ENCODE measurements at places on chromosomes 4 and X.

DNA sequence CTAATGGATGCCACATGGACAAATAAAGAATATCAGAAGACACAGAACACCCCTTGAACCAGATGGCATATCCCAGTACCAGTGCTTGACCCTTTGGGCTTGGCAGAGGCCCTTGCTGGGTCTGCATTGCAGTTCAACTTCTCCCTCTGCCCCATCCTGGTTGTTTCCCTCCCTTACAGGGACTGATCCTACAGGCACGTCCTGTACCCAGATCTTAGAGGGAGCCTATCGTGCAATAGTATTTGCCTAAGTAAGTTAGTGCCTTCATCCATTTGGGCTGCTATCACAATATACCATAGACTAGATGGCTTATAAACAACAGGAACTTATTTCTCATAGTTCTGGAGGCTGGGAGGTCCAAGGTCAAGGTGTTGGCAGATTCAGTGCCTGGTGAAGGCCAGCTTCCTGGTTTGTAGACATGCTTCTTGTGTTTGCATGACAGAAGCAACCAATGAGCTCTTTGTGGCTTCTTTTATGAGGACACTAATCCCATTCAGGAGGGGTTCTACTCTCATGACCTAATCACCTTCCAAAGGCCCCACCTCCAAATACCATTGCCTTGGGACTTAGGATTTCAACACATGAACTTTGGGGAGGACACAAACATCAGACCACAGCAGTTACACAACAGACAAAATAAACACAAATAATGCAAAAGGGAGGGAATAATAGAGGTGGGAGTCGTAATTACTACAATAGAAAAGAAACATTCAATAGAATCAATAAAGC lies 146.5 kb upstream of the MSX1 start:
- DNase-seq = no peak

GRCh38 chr4:71132486-71132885 lies 139.0 kb downstream of the DCK start:
- DNase-seq = no peak

GRCh38 chr4:56424697-56425514 lies 10.5 kb downstream of the PPAT start:
- DNase-seq = no peak

- DNase-seq = no peak
These were observed 33.6 kb upstream of the NOCT start for GRCh38 chr4:138981930-138982390.

DNA sequence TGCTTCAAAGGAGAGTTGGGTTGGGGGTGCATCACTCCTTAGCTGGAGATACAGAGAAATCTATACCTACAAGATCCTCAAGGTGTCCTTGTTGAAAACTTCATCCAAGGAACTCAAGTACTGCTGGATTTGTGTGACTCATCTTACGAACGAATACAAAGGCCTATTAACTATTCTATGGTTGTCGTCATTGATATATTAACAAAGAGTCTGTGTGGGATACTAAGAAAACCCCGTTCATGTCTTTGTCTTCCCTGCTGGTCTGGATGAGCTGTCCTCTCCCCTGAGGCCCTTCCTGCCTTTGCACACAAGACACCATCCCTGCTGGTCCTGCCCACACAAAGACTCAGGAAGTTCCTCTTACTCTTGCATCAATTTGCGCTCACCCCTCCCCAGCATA lies 54.9 kb upstream of the IRF2 start:
- DNase-seq = no peak

- no peak for DNase-seq
These were observed 11.6 kb upstream of the HADH start for GRCh38 chr4:107977966-107978705.

DNA sequence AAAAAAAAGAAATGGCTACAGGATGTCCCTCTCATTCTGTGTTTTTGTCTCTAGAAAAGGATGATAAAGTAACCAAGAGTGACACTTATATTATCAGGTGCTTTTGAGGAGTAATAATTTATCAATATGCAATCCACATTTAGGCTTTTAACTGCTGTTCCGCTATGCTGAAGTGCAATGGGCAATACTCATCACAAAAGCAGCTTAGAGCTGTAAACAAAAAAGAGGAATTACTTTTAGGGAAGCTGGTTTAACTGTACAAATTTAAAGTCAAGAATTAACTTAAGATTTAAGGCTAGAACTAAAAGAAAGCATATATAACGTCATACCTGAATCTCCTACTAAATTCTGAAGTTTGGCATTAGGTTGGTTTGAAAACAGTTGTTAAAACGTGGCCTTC lies 93.5 kb upstream of the DDX3X start:
- no peak for DNase-seq

DNA sequence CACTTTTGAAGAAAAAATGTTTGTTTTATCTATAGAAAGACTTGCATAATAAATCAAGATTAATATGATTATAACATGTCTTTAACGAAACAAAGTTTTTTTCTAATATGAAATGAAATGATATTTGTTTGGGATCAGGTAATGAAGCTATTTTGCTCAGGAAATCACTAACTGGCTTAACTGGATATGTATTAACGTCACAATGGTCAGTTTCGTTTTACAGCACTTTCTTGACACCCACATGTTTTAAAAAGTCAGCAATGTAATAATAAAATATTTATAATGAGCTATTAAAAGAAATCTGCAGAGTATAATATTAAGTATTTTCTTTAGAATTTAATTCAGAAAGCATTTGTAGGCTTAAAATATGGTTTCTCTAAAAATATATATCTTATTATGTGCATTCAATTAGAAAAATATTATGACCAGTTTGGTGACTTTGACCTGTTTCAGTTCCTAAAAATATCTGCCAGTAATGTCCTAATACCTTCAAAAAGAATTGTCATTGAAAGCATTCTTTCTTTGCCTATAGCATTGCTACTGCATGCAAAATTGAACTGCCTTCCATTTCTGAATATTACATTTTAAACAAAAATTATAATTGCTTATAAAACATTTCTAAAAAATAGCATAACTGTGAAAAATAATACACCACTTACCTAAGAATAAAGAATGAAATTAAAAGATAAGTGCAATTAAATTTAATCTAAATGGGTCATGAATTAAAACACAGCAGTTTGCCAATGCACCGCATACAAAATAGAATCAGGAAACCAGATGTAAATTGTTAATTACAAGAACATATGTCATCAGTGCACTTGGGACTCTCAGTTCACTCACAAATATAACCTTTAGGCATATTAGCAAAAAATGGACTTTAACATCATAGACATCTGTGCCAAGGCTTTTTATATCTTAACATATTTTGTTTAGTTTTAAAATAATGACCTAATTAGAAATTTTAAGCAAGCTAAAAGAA lies 31.6 kb downstream of the TIGD2 start:
- DNase-seq = no peak

DNA sequence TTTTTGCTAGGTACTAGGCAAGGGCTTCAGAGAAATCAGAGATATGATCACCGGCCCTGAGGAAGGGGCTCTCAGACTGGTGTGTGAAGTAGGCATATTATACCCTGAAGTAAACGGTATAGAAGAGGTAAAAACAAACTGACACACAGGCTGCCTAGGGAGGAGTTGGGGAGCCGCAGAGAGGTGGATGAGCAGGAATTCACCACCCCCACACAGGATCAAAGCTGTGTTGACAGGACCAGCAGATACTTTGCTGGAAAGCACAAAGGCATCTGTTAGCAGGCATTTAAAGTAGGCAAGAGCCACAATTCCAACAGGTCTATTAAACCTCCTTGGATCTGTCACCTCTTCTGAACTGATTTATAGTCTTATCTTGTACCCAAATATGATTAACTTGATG lies 71.8 kb upstream of the GPR34 start:
- no peak for DNase-seq

DNA sequence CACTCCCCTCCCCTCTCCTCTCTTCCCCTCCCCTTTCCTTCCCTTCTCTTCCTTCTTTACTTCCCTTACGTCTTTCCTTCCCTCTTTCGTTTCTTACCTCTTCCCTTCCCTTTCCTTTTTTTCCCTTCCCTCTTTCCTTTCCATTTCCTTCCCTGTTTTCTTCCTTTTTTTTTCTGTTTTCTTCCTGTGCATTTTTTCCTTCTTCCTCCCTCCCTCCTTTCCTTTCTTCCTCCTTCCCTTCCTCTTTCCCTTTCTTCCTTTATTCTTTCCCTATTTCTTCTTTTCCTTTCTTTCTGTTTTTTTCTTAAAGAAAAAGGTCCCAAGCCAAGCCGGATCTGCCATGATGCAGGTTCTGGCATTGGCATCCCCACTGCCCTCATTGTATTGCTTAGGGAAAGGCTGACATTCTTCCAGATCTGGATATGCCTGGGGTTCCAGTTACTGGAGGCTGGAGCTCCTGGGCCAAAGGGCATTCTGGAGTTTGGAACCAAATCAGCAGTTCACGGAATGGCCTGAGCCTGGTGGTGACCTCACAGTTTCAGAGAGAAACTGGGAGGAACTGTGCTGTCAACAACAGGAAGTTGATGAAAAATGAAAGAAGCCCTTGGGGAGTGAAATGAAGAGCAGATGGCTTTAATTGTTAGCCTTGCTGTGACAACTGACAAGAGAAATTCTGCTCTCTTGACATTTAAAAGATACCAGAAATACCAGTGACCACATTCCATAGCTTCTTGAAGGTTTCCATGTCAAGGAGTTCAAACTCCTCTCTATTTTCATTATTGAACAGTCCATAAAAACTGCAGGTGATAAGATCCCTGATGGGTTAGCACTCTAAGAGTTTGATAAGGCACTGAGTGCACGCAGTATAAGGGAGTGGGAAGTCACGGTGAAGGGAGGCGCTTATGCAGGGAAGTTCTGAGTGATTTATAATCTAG lies 622.1 kb downstream of the SPRY1 start:
- DNase-seq = no peak

- no peak for DNase-seq
These were observed 159.9 kb upstream of the SLIT2 start for GRCh38 chr4:20091781-20092180.

DNA sequence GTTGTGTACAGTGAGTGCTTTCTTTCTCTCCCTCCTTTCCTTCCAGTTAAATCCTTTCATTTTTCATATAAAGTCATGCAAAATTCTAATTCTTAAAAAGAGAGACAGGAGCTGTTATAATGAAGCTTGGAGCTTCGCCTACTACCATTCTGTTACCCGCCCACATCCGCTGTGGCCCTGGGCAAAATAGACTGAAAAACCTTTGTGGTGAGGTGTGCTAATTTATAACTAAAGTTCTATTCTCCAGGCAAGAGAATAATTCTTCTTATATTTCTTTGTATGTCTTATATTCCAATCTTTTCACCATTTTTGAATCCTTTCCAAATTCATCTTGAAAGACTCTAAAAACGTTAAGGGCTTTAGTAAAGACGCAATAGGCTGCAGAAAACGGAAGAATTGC lies 7.0 kb downstream of the QRFPR start:
- no peak for DNase-seq

GRCh38 chr4:3857269-3857926 lies 91.2 kb downstream of the ADRA2C start:
- DNase-seq = no peak
